ENCODE measurements at places on chromosomes 1 and 21.

DNA sequence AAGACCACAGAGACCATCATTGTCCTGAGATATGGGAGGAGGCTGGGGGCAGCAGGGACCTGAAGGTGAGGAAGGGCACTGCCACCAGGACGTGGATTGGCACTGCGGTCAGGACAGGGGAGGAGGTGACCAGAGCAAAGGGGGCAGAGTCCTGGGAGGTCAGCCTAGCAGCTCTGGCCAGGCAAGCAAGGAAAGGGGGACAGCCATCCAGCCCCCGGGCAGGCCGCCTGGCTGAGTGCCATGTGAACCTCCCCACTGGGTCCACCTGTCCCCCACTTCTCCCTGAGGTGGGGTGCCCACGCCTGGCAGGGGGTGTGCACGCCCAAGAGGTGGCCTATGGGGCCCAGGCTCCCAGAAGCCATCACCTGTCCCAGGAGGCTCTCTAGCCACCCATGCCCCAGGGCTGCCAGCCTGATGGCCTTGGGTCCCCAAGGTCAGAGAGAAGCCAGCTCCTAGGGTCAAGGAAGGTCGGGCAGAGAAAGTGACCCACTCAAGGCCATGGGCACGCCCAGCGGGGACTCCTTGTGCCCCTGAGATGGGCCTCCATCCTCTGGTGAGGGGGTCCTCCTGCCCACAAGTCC lies 17.6 kb upstream of the PTTG1IP start:
- DNase-seq: no peak

DNA sequence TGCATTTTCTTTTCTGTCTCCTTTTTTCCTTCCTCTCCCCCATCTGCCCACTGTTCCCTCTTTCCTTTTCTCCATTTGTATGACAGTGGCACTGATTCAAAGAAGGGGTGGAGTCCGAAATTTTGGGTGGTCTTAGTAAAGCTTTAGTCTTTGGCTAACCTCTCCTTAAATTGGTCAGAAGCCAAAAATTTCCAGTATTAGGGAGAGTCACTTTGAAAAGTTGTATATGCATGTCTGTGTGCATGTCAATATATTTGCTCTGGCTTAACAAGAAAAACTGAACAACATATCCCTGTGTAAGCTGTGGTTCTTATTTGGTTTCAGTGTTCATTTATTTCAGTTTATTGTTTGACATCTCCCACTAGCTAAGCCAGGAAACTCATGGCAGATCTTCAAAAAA lies 314.8 kb upstream of the CXADR start:
- no peak for DNase-seq

- DNase-seq: no peak
These were observed 43.0 kb downstream of the ATF3 start for GRCh38 chr1:212651521-212651920.

DNA sequence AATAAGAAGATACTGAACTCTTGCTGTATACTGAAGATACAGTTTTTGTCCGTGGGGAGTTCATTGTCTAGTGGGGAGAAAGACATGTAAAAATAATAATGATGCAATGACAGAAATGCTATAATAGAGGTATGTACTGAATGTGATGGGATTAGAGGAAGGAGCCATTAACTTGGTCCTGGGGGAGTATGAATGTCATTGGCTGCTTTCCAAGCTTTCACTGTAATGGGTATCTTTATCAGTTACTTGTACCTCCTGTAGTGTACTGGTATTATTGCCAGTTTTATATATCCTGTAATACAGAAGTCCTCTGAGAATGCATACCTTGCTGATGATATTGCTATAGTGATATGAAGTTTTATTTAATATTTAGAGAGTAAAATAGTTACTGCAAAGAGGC lies 7.4 kb downstream of the BTBD8 start:
- DNase-seq: no peak

DNA sequence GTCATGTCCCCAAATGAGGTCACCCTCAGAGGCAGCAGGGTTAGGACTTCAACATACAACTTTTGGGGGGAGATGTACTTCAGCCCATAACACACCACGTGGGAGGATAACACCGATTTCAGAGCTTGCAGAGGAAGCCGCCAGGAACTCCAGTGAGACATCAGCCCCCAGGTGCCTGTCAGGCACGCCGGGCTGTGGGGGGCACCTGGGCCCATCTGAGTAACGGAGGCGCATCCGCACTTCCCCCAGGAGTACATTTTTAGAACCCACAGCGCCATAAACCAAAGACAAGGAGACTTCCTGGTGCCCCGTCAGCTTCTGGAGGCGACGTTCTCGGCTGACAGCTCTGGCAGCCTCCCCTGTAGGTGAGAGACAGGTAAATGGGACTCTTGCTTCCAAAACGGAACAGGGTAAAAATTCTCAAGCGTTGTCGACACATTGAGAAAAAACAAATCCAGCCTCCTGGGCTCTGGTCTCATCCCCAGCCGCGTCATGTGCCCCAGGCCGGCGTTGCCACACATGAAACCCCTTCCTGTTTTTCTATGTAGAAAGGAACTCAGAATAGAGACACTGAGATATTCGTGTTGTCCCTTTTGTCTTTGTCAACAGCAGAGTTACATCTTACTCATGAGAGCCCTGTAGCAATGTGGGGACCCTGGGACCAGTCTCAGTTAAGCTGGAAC lies 93.3 kb downstream of the PDE9A start:
- no peak for DNase-seq

- no peak for DNase-seq
These were observed 98.1 kb upstream of the CXADR start for GRCh38 chr21:17414766-17415165.

- DNase-seq: no peak
These were observed 9.8 kb upstream of the CYP2J2 start for GRCh38 chr1:59936358-59936821.
